Smooth muscle cell of bladder (primary cell): ENCODE measurements at places on chromosomes 11 and 22. TPM values are rescaled to one million over a fixed set of nuclear protein-coding genes. Genes with fewer than 3 reads are reported as not detected.

The AQP11 gene
- total RNA-seq: 2.8 and 6.0 TPM in 2 replicates

The TREH gene
- total RNA-seq: not detected in 2 replicates

The RFPL2 gene
- not detected in 2 replicates for total RNA-seq

The CHRDL2 gene
- total RNA-seq: 0.09 and 0.14 TPM in 2 replicates

The RAB38 gene
- 1.4 and 1.5 TPM in 2 replicates for total RNA-seq

The PAMR1 gene
- total RNA-seq: 499 and 594 TPM in 2 replicates

The SERHL2 gene
- total RNA-seq: 2.9 and 4.4 TPM in 2 replicates
